ENCODE measurements at places on chromosomes 5 and 9.
A peak's percentile ranks its signal among the peaks of the same experiment; 100 is the strongest.

- DNase-seq: no peak
These were observed 315.5 kb downstream of the SLIT3 start for GRCh38 chr5:168985454-168985853.

DNA sequence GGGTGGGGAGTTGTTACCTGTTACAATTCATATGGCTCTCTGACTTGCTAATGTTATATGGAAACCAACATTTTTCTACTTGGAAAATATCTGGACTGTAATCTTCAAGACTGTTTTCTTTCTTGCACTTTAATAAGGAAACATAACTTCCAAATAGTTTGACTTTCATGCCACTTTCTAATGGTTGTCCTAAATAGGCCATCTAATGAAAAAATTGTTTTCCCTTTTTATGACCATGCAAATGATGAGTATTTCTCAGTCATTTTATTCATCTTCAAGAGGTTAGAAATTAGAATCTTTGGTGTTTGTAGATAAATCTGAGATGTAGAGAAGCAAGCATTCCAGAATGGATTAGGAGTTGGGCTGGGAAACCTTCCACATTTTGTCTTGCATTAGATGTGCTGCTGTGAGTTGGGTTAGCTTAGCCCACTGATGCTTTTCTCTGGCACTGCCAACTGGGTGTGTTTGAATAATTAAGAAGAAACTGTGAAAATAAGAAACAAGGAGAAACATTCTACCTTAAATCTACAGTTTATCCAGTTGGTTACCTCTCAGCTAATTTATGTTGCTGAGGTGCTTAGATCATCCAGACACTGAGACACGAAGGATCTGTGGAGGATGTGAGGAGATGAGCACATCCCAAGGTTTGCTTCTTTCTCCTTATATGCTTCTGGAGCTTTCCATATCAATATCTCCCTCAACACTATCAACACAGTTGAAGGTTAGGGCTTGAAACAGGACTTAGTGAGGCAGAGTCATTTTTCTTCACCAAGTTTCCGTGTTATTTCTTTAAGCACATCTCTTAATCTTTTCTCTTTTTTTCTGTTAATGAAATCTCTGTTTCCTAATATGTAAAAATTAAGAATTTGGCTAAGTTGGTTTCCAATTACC, 2.7 kb downstream of the RASGRF2 start:
- DNase-seq: no peak

- DNase-seq: no peak
These were observed 77.6 kb upstream of the NR4A3 start for GRCh38 chr9:99744132-99744531.

DNA sequence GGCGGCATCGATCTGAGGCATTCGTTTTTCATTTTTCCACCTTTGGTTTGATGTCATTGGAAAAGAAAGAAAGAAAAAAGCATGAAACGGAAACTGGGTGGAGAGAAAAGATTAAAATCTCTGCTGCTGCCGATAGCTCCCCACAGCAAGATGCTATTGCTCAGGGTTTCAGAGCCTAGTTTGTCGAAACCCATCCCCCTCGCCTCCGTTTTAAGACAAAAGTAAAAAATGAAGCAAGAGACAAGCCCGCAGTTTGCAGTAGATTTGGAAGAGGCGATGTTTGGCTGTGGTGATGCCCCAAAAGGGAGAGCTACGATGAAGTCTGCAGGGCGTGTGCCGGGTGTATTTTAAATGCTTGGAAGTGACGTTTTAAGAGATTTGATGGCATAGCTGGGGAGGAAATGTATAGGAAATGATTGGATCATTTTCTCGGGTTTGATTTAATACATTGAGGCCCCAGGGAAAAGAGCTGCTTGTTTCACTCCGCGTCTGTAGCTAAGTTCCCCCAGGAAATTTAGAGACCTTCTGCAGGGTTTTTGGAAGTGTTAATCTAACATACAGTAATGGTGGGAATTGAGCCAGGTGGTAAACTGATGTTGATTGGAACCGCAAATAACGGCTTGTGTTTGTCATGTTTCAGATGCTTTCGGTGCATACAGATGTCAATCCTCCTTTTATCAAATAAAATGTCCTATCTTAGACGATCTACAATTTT, 909 bp downstream of the NDFIP1 start:
- DNase-seq: no peak

DNA sequence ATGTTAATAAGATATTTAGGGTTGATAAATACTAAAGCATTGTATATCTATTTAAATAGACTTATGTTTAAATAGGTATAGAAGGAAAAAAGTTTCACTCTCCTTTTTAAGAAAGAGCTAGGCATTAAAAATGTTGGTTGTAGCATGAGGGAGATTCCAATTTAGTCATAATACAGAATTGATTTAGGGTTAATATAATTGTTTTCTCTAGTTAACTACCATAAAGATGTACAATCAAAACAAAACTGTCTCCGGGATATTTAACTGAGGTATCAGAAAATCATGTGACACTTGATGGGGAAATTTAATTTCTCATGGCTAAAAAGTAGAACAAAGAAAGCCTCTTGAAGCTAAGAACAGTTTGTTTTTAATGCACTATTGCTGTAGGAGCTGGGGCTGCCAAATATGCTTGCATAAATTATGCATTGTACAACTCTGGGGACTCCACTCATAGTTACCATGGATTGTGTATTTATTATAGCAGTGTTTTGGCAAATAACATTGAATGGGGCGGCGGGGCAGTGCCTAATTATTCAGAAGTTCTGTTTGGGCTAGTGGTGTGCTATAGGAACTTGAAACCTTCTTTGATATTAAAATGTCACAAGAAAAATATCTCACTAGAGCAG, 44.2 kb downstream of the SMC2 start:
- DNase-seq: no peak

DNA sequence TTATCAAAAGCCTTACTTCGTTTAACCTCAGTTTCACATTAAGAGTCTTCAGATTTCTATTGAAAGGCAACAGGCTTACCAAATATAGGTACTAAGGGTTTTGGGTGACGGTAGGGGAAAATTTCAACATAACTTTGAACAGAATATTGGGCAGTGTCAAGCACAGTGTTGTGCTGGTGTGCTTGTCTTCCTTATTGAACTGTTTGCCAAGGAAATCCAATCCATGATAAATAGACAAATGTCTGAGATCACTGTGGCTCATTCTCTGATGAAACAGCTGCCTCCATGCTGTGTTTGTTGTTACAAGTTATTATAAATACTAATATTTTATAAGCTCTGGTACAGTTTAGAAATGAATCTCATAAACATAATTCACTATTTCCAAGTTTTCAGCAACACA, 730.1 kb downstream of the NR2F1-AS1 start:
- no peak for DNase-seq

GRCh38 chr5:14357851-14358250, 214.7 kb downstream of the TRIO start:
- DNase-seq: peak; percentile 16

- DNase-seq: no peak
These were observed 3.6 kb downstream of the NEURL1B start for GRCh38 chr5:172644711-172645110.

DNA sequence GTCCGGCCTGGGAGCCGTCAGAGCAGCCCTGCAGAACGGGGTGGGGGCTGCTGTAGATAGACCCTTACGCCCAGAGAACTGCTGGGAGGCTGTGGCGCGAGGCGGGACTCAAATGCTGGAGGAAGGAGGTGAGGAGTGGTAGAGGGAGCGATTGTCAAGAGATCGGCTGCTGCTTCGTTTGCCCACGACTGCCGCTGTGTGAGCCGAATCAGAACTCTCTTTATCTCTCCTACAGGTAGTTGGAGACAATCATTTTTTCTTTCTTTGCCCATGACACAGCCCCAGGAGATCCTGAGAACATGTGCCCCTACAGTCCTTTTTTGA, 456 bp downstream of the ZNF79 start:
- no peak for DNase-seq

GRCh38 chr5:174217527-174217926, 172.0 kb downstream of the NSG2 start:
- no peak for DNase-seq

DNA sequence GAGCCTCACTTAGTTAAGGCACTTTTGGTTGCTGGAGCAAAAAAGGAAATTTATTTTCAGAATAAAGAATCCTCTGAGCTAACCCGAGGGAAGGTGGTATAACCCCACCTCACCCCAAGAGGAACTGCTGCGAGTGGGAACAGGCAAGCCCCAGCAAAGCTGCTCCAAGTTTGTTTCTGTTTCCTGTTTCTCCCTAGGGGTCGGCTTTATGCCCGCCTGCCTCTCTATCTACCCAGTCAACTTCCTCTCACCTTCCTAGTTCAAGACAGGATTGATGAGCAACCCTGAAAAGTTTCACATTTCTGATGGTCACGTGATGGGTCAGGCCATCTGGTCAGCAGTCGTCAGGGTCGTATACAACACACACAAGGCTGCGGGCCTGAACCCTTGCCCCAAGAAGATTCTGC, 31.1 kb downstream of the TRIO start:
- peak; percentile 71 for DNase-seq

- DNase-seq: no peak
These were observed 30.3 kb downstream of the MELK start for GRCh38 chr9:36603006-36603405.

GRCh38 chr5:56405116-56405908, 172.2 kb upstream of the ANKRD55 start:
- DNase-seq: peak; percentile 13

- DNase-seq: no peak
These were observed 11.9 kb upstream of the C5orf46 start for GRCh38 chr5:147918101-147918685.

- DNase-seq: no peak
These were observed 138.8 kb downstream of the PAM start for GRCh38 chr5:102893942-102894341.

- no peak for DNase-seq
These were observed 53.4 kb downstream of the PLPP1 start for GRCh38 chr5:55481293-55481855.

- DNase-seq: no peak
These were observed 176.7 kb upstream of the ZNF608 start for GRCh38 chr5:124923131-124923530.

GRCh38 chr5:157611571-157612476, 36.2 kb upstream of the ADAM19 start:
- DNase-seq: no peak

- DNase-seq: no peak
These were observed 79.6 kb downstream of the PAPPA start for GRCh38 chr9:116233160-116233530.

DNA sequence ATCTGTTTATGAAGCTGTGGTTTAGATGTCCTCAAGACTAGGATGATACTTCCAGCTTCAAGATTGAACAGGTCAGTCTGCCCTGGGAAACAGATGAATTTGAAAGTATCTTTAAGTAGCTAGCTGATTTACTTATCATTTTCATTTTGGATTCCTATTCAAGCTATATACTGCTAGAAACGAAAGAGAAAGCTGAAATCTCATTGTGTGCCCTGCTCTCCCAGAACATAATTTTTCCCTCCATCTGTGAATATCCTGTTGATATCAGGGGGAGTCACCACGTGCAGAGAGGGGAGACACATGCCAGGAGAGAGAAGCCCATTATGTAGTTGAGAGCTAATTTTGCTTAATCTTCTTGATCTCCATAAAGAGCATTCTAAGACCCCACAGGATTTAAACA, 439.1 kb downstream of the NR2F1-AS1 start:
- DNase-seq: no peak

DNA sequence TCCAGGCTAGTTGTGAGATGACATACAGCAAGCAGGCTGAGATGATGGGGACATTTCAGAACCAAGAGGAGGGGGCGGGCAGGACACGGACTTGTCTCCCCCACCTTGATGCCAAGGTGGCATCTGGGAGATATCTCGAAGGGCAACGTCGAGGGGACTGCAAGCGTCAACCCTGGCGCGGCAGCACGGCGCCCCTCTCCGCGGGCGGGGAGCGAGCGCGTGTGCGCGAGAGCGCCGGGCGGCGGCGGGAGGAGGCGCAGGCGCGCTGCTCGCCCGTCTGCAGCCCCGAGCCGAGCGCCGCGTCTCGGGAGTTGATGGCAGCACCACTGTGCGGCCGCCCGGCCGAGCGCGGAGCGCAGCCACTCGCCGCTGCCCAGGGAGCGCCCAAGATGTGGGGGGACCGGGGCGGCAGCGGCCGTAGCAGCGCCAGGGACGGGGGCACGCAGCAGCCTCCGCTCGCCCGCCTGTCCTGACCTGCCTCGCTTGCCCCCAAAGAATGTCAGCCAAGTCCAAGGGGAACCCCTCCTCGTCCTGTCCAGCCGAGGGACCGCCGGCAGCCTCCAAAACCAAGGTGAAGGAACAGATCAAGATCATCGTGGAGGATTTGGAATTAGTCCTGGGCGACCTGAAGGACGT, at the start of gene PRR16:
PRR16 (plus strand) TSS at position 310 of the 636 bp plus-strand sequence.
- DNase-seq: peak; percentile 76

- no peak for DNase-seq
These were observed 26.1 kb downstream of the TTC23L start for GRCh38 chr5:34865091-34865490.

- DNase-seq: no peak
These were observed 73.0 kb downstream of the SLC12A2 start for GRCh38 chr5:128156521-128156920.

DNA sequence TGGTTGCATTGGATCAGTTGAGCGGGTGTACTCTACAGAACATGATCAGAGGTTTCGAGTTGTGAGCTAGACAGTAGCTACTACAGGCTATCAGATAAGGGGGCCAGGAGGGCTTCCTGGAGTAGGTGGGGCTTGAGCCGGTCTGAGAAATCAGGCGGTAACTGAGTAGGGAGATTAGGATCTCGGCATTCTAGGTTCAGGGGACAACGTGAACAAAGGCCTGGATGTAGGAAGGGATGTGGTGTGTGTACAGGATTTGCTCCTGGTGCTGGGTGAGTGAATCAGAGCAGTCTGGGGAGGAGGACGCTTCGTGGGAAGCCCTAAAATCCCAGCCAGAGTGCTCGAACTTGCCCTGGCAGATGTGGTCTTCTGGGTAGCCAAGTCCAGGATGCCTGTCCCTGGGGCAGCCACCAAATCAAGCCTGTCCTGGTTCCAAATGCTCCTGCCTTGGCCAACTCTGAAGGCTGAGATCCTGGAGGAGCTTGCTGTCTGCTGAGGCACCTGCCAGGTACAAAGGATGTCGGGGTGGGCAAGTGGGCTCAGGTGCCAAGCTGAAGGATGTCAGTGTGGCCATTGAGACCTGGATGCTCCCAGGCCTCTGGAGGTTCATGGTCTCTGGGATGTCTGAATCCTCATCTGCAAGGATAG, 33.4 kb downstream of the STC2 start:
- no peak for DNase-seq

GRCh38 chr5:95895771-95896170, 65.9 kb downstream of the ELL2 start:
- DNase-seq: no peak

- no peak for DNase-seq
These were observed 175.8 kb upstream of the GAS1 start for GRCh38 chr9:87122947-87123685.

GRCh38 chr5:151683986-151684588, 2.6 kb downstream of the SPARC start:
- DNase-seq: no peak
